ENCODE measurements at places on chromosomes 3 and 15.

GRCh38 chr3:148477375-148477774 is 220.3 kb upstream of the AGTR1 start:
- DNase-seq = no peak

DNA sequence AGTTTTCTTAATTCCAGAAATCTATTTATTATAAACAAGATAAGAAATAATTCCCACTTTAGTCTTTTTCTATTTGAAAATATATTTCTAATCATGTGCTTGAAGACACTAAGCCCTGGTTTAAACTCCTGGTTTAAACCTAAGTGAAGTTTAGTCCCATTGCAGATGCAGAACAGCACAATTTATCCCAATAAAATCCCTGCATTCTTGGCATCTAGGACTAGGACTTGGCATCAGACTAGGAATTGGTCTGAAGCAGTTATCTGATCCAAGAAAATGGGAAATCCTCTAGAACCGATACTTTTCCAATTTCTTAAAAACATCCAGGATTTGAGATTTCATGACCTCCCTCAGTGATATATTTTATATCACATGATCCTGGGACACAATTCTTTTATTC is 168.8 kb upstream of the VEPH1 start:
- no peak for DNase-seq

DNA sequence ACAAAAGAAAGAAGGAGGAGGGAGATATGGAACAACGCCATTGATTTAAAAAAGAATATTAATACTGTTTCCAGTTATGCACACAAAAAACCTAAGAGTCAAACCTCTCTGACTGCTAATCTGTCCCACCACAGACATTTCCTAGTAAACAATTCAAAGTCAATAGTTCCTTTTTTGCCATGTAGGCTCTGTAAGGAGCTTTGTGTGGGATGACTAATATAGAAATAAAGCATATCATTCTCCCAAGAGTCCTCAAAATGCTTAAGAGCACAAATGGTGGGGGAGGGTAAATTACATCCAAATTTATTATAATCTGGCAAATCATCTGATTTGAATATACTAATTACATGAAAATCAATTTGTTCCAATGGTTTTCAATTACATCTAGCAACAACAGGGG is 155.9 kb upstream of the CNTN4 start:
- no peak for DNase-seq

DNA sequence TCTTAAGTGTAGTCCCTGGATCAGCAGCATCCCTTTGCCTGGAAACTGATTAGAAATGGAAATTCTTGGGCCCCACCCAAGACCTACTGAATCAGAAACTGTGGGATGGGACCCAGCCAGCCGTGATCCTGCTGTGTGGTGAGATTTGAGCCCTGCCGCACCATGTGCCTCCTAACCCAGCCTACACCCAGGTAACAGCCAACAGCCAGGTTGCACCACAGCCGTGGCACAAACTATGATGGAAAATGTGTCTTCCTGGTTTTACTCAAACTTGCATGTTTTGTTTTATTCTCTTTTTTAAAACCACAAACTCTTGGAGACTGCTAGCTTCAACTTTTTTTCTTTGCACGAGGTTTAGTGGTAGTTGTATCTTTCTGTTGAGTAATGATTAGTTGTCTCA is 2.6 kb downstream of the LIMD1 start:
- no peak for DNase-seq

DNA sequence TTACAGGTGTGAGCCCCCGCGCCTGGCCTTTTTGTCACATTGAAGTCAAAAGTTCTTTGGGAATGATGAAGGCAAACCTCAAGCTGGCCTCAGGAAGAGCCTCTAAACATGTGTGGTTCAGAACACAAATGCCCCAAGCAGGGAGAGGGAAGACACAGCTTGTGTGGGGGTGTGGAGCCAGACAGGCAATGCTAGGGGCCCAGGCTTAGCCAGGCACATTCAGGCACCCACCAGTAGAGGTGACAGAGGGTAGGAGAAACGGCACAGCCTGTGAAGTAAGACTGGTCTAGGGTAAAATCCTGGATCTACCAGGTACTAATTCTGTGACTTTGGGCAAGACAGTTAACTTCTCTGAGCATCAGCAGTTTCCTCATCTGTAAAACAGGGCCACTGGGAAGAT is 3.5 kb downstream of the HDC start:
- DNase-seq = no peak

DNA sequence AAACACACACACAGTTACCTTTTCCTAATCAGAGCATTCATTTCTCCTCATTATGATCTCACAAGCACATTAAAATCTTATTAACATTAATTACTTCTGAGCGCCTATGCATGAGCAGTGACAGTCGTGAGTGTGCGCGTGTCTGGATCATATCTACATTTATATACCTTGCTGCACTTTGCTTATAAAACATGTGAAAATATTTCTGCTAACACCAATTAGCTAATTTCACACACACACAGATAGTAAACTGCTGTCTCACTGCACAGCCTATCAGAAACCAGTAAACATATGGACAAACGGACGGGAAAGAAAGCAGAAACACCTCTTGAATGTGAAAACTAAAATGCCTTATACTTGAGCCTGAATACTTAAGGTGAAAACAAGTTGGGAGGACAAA is 64.8 kb downstream of the ZBTB20 start:
- no peak for DNase-seq

- no peak for DNase-seq
Observed at GRCh38 chr3:88742106-88742505, 365.3 kb upstream of the EPHA3 start.

- DNase-seq = no peak
Observed at GRCh38 chr3:110667216-110667615, 404.4 kb upstream of the NECTIN3 start.

GRCh38 chr15:76340803-76341365 is 4.3 kb downstream of the ISL2 start:
- DNase-seq = no peak

DNA sequence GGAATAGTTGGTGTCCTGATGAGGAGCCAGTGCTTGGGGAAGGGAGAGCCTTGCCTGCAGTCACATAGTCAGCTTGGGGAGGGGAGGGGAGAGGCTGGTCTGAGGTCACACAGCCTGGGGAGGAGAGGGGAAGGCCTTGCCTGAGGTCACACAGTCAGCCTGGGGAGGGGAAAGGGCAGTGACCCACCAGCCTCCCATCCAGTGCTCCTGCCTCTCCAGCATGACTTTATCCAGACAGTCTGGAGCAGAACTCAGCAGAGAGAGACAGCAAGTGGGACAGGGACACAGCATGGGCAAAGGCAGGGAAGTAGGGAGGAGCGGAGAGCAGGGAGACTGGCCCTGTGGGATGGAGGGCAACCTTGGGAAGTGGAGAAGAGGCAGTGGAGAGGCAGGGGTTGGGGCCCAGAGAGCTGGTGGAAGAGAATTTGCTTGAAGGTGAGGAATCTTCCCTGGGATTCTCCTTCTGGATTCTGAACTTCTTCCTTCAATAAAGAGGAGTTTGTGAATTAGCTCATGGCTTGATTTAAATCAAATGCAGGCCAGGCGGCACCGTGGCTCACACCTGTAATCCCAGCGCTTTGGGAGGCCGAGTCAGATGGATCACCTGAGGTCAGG is 64.5 kb downstream of the CORO2B start:
- DNase-seq = no peak

Measured in H4 (cell line).